ENCODE measurements at places on chromosomes 6 and 20. TPM values are rescaled to one million over a fixed set of nuclear protein-coding genes. Genes with fewer than 3 reads are reported as not detected.
A peak's percentile ranks its signal among the peaks of the same experiment; 100 is the strongest.

The GINS1 gene
- 1.4 TPM for total RNA-seq

The LY6G6C gene
- total RNA-seq: not detected

The CCN6 gene
- total RNA-seq: not detected

The LPA gene
- not detected for total RNA-seq

- no peaks in the 10 kb centered on the region for H3K27me3 ChIP-seq
- no peak overlapping the region for H3K4me3 ChIP-seq
- H3K27ac ChIP-seq: no peak overlapping the region
- peaks cover 9% of the 10 kb centered on the region for H3K4me1 ChIP-seq
Measured at GRCh38 chr6:85392379-85392778, 57.5 kb upstream of the NT5E start.

DNA sequence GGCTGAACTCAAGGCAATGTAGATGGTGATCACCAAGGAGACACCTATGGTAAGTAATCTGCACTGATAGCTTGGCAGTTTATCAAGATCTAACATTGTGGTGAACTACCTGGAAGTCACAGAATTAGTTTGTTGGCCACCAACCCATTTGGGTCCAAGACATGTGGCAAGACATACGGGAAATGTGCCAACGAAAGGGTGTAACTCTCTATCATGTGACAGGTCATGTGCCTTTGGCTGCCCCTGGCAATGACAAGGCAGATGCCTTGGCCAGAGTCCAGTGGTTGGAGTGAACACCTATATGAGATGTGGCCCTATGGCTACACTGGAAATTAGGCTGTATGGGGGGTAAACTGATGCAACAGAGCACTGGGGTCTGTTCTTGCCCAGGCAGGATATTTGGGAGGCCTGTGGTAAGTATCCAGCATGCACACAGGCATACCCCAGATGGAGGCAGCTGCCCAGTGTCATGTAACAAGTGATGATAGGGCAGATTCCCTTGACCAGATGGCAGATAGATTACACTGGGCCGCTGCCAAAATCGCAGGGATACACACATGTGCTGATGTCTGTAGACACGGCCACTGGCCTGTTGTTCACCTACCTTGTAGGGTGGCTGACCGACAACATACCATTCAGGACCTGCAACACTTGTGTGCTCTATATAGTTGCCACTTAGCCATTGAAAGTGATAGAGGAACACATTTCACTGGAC, 35.5 kb upstream of the HSF2 start:
- no peak for DNase-seq
- no peaks in the 10 kb centered on the region for H3K4me1 ChIP-seq
- H3K4me3 ChIP-seq: no peak overlapping the region
- H3K27me3 ChIP-seq: peaks cover 23% of the 10 kb centered on the region
- no peak overlapping the region for H3K27ac ChIP-seq

- peaks cover 17% of the 10 kb centered on the region for H3K4me1 ChIP-seq
- no peaks in the 10 kb centered on the region for H3K27me3 ChIP-seq
- peak overlapping the region; percentile 94 for H3K4me3 ChIP-seq
- DNase-seq: peak; percentile 72
Measured at GRCh38 chr6:27188885-27189418, 58.5 kb upstream of the PRSS16 start.

DNA sequence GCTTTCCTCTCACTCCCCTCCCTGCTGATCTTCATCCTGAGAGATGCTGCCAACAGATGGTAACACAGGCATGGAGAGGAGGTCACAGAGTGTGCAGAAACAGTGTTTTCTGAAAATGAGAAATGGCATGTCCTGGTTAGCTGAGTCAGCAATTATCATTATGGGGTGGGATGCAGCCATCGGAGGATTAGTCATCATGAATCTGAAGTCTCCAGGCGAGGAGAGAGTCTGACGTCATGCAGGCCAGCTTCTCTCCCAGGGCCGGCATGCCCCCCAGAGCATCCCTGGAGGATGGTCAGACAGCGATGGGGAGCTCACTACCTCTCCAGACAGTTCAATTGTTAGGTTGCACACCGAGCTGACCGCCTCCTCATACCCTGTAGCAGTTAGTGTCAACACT, 4.7 kb upstream of the GTSF1L start:
- H3K27me3 ChIP-seq: no peaks in the 10 kb centered on the region
- peak overlapping the region; percentile 12 for H3K4me3 ChIP-seq
- no peak for DNase-seq
- peaks cover 47% of the 10 kb centered on the region for H3K4me1 ChIP-seq

- H3K4me3 ChIP-seq: no peak overlapping the region
- H3K27me3 ChIP-seq: no peaks in the 10 kb centered on the region
- H3K27ac ChIP-seq: no peak overlapping the region
- no peak for DNase-seq
- H3K4me1 ChIP-seq: no peaks in the 10 kb centered on the region
Measured at GRCh38 chr6:100538086-100538485, 73.4 kb upstream of the SIM1 start.

GRCh38 chr20:52259295-52259694, 67.7 kb upstream of the ZFP64 start:
- no peaks in the 10 kb centered on the region for H3K4me1 ChIP-seq
- peaks cover 22% of the 10 kb centered on the region for H3K27me3 ChIP-seq
- H3K4me3 ChIP-seq: no peak overlapping the region
- H3K27ac ChIP-seq: no peak overlapping the region

DNA sequence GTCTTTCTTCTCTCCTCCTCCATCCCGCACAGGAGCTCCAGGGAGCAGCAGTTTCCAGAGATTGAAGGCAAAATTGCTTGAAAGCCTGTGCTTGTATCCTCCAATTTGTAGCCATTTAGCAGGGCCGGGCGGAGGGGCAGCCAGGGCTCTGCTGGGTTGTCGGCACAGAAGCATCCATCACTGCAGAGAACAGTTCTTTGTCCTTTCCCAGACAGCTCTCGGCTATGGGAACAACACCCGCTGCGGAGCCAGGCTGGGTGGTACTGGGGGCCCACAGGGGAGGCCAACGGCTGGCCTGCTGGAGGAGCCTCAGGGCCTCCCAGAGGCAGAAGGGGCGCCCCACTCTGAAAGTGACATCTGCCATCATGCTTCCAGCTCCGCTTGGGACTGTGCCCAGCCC, 7.8 kb downstream of the HRH3 start:
- H3K36me3 ChIP-seq: no peaks in the 10 kb centered on the region
- no peak for DNase-seq
- H3K4me3 ChIP-seq: no peak overlapping the region
- no peaks in the 10 kb centered on the region for H3K4me1 ChIP-seq
- H3K27ac ChIP-seq: no peak overlapping the region

DNA sequence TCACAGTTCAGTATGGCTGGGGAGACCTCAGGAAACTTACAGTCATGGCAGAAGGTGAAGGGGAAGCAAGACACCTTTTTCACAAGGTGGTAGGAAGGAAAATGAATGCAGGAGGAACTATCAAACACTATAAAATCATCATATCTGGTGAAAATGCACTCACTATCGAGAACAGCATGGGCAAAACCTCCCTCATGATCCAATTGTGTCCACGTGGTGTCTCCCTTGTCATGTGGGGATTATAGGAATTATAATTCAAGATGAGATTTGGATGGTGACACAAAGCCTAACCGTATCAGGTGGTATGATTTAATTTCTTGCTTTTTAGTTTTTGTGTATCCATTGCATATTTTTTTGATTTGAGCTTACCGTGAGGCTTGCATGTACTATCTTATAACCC, 133.2 kb upstream of the SYNCRIP start:
- DNase-seq: no peak
- H3K27me3 ChIP-seq: peaks cover 22% of the 10 kb centered on the region
- H3K36me3 ChIP-seq: peaks cover 27% of the 10 kb centered on the region
- H3K4me1 ChIP-seq: no peaks in the 10 kb centered on the region
- H3K4me3 ChIP-seq: no peak overlapping the region

Measured in naive thymus-derived CD8-positive, alpha-beta T cell (primary cell).